ENCODE measurements at places on chromosomes 7 and 10. TPM values are rescaled to one million over a fixed set of nuclear protein-coding genes. Genes with fewer than 3 reads are reported as not detected.

The PON3 gene
- total RNA-seq = not detected

The NPTX2 gene
- 2.1 TPM for total RNA-seq

The ANKRD61 gene
- not detected for total RNA-seq

The ITPRID1 gene
- not detected for total RNA-seq

The FFAR4 gene
- total RNA-seq = 0.16 TPM

The PYROXD2 gene
- 1.8 TPM for total RNA-seq

The LIPF gene
- not detected for total RNA-seq

The CDHR1 gene
- not detected for total RNA-seq

The UBTD1 gene
- 19.3 TPM for total RNA-seq

The NKX2-3 gene
- total RNA-seq = not detected

The LIPM gene
- total RNA-seq = not detected

The C10orf53 gene
- not detected for total RNA-seq

The CAMK2B gene
- 2.0 TPM for total RNA-seq

DNA sequence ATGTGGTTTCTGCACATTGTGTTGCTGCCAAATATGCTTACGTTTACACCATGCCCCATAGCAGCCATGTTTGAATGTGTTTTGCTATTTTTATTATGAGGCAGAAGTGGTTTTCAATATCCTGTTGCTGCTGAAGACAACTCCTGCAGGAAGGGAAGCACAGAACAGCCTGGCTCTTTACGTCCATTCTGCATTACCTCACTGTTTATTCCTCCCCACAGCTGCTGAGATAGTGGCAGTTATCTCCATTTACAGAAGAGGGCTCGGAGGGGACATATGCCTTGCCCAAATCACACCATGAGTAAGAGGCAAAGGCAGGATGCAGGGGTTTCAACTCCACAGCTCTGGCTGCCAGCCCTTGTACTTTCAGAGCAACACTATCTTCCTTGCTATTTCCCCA is 35.3 kb downstream of the PLPP4 start:
- DNase-seq = no peak

GRCh38 chr10:131978366-131978765 is 3.4 kb downstream of the BNIP3 start:
- DNase-seq = no peak

GRCh38 chr7:106731187-106731586 is 70.2 kb upstream of the CCDC71L start:
- DNase-seq = no peak

DNA sequence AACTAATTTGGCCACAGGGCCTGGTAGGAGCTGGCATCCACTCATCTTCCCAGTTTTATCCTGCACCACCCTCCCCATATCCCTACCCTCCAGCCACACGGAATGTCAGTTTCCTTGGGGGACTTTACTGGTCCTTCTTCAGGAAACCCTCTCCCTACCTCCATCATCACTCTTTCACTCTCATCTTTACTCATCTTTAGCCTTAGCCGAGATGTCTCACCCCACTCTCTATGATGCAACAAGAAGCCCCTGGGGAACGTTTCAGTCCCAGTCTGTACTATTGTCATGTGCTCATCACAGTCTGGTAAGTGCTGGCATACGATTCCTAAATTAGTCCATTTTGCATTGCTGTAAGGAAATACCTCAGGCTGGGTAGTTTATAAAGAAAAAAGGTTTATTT is 34.9 kb upstream of the TMEM248 start:
- no peak for DNase-seq

GRCh38 chr10:113454341-113455061 is 98.4 kb upstream of the HABP2 start:
- peak; percentile 12 for DNase-seq

DNA sequence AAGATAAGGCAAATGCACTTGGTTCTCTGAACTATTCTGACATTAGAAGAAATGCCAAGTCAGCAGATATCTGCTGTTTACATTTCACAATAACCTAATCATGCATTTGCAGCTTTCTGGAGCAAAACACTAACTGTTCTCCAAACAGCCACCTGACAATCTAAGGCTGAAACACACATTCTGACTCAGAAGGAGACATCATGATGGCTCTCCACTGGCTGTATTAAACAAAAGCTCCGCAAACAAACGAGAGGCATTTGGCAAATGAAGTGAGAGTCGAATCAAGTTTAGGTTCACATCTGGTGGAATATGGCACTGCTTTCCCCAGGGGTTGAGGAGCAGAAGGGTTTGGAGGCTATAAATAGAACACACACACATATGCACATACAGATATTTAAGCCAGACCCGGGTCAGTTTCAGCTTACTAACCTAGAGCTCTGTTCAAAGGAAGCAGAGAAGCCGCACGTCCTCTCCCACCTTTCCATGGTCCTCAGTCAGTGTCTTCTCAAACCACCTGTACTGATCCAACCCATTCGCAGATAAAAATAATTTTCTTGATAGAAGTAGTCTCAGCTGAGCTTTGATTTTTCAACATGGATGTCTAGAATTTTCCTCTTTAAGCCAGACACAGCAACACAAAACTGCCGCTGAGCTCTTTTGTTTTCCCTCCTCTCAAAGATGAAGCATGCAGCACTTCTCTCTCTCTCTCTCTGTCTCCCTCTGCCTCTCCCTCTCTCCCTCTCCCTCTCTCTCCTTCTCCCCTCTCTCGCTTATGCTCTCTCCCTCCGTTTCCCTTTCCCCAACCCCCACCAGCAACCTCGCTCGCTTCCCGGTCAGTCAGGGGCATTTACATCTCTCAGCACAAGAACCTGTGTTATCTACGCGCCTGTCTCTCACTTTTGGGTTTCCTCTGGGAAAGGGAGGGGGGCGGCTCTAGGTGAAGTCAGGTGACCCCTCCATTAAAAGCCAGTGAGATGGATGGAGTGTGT is 682.8 kb downstream of the MAGI2 start:
- DNase-seq = no peak

DNA sequence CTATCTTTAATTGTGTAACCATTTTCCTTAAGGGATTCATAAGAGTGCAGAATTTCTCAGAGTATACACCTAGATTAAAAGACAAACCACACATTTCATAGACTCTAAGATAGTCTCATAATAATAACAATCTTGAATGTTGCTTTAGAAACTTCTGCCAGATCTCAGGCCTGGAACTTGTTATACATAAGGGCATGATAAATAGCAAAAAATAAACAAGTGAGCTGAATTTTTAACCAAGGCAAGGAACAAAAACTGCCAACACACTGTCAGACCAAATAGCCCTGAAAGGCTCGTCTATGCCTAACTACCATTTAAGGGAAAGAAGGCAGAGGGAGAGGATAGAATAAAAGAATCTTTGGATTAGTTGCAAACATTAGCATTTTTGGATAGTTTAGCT is 65.8 kb upstream of the SEMA3C start:
- no peak for DNase-seq

DNA sequence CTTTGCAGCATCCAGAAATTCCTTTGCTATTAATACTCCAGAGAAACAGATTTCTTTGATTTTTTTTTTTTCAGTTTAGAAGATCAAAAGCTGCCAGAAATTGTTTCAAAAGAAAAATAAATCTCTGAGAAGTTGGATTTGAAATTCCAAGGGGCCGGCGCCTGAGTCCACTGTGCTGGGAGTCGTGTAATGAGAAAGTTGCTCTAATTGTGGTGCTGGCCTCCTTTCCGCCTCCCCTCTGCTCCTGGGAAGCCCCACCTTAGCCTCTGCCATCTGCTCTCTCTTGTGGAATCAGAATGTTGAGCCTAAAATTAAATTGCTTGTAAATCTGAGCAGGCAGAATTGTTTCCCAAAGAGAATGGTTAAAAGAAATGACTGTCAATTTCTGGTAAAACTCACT is 93.3 kb downstream of the EMX2 start:
- no peak for DNase-seq

DNA sequence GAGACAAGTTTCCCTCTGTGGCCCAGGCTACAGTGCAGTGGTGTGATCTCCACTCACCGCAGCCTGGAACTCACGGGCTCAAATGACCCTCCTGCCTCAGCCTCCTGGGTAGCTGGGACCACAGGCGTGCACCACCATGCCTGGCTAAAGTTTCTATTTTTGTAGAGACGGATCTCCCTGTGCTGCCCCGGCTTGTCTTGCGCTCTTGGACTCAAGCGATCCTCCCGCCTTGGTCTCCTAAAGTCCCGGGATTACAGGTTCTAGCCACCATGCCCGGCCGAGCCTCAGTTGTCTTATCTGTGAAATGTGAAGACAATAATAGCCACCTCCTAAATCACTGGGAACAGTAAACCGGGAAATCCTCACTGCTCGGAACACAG is 88.1 kb downstream of the FOXL3 start:
- no peak for DNase-seq

DNA sequence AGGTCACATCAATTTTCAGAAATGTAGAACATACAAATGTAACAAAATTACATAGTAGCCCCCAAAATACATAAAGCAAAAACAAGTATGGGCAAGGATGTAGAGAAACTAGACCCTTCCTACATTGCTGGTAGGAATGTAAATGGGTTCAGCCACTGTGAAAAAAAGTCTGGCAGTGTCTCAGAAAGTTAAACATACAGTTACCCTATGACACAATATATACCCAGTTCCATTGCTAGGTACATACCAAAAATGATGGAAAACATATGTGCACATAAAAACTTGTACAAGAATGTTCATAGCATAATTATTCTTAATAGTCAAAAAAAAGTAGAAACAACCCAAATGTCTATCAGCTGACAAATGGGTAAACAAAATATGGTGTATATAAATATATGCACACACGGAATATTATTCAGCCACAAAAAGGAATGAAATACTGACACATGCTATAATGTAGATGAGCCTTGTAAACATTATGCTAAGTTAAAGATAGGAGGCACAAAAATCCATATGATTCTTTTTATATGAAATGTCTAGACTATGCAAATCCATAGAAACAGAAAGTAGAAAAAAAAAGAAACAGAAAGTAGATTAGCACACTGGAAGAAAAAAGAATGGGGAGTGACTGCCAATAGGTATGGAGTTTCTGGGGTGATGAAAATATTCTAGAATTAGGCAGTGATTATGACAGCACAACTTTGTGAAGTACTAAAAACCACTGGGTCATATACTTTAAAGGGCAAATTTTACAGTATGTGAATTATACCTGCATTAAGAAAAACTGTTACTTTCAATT is 13.5 kb downstream of the HERPUD2 start:
- DNase-seq = no peak

- no peak for DNase-seq
Observed at GRCh38 chr10:72278668-72279393, 5.1 kb downstream of the DDIT4 start.

GRCh38 chr10:17805921-17806577 is 3.1 kb upstream of the MRC1 start:
- no peak for DNase-seq

DNA sequence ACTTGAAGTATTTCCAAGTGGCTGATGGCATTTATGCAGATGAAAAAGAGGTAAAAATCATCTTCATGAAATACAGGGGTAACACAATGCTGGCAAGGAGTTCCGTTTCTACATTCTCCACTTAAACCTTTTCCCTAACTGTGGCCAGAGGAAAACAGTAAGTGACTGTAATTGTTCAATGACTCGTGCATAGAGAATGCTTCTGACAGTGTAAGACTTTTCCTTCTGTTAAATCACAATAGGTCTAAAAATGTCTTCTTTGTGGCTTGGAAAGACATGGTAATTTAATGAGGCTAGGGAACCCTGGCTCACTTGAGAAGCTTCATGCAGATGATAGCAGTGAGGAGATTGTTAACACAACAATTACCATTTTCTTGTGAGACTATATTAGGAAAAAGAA is 50.3 kb upstream of the RSU1 start:
- DNase-seq = no peak

DNA sequence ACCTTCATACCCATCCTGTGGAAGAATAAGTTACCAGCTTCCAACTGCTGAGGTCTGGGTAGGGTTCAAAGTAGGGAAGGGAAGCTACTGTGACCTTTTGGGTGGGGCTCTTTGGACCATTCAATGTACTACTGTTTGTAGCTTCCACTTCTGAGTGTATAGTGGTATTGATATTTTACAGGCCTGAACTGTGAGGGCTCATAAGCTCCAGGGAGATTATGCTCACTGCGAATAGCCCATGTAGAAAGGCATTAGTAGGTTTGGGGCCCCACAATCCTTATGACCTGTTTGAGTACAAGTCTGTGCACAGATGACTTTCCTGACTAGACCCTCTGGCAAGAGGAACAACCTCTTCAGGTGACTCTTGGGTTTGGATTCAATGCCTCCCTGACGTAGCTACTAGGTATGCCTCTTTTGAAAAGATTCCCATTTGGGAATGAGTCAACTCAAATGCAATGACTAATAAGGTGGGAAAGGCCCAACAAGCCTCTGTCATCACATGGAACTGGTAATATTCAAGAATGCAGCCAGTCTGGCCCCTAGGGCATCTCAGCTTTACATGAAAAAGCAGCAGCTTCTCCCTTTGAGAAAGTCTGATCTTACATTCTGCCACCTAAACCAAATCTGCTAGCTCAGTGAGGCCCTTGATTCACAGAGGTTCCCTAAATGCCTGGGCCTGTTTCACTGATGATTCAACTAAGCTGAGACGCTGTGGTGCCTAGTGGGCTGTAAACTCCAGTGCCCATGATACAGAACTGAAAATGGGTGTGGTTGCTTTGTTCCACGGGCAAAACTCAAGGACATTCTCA is 79.8 kb downstream of the ABI1 start:
- peak; percentile 68 for DNase-seq

DNA sequence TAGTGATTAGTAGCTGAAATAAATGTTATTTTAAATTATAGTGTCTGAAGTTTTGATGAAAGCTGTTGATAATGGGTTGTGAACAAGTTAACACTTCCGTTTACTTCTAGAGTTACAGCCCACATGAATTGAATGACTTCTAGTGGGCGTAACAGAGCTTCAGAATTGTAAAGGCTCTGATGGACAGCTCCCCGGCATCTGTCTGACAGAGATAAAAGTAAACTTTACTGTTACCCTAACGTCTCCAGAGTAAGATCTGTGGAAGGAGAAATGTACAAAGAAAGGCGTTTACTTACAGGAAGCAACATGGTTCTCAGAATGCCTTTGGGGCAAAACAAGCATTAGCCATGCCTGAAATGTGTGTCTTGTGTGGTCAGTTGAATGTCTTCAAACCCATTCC is 124.4 kb downstream of the ADARB2 start:
- DNase-seq = no peak

DNA sequence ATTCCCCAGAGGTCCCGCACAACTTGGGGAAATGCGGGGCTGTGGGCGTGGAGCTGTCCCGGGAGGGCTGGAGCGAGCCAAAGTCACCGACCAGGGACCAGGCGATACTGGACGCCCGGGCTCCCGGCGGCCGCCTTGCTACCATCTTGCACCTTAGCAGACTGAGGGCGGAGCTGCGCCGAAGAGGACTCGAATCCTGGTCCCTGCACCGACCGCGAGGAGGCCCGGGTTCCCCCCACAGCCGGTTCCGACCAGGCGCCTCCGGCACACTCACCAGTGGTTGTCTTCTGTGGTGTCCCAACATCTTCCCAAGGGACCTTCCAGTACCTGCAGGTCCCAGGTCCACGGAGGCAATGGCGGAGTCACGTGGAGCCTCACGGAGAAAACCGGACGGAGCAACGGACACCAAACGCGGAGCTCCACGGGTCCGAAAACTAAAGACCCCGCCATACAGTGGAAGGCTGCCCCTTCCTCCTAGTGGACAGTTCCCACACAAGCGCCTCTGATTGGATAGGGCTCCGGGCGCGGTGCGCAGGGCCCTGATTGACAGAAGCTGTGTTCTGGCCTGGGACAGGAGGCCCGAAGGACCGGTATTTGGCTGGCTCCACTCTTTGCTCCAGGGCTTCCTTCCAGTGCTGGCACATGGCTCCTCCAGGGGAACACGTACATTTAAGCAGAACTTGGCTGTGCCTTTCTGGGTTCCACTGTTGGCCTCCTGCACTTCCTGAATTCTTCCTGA is 124.6 kb upstream of the ZNF479 start:
- DNase-seq = no peak

- DNase-seq = peak; percentile 43
Observed at GRCh38 chr7:30548845-30549244, 44.2 kb upstream of the GGCT start.

GRCh38 chr10:49273626-49274025 is 25.3 kb upstream of the C10orf71 start:
- DNase-seq = no peak
